Muscle of arm (tissue), 14 donors: ENCODE measurements at places on chromosomes 2 and 18. TPM values are rescaled to one million over a fixed set of nuclear protein-coding genes. Genes with fewer than 3 reads are reported as not detected.
A peak's percentile ranks its signal among the peaks of the same experiment; 100 is the strongest.

The GALNT14 gene
- polyA plus RNA-seq: 3.0 TPM

GRCh38 chr2:205033431-205033830 lies 488.2 kb downstream of the PARD3B start:
- DNase-seq: no peak

- DNase-seq: no peak
Observed at GRCh38 chr18:79815657-79816056, 17.9 kb downstream of the KCNG2 start.

DNA sequence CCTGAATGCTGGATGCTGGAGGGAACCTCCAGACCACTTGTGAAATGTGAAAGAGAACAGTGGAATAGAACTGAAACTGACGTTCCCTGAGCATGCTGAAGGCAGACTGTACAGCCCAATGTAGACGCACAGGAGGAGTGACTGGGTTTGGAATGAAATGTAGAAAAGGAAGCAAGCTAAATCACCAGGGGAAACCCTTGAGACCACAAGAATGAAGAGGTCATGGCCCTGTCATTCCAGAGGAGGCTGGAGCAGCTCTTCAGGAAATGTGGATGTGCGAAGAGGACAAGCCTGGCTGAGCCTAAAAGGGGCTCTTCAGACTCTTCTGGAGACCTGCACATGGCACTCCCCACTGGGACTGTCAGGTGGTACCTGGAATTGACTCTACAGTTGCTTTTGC lies 118.5 kb upstream of the ALPP start:
- DNase-seq: peak; percentile 28

- no peak for DNase-seq
Observed at GRCh38 chr2:16312771-16313170, 352.9 kb downstream of the CYRIA start.
